HT1080 (cell line): ENCODE measurements at places on chromosomes 11 and 22. TPM values are rescaled to one million over a fixed set of nuclear protein-coding genes. Genes with fewer than 3 reads are reported as not detected.

- DNase-seq: no peak
Measured at GRCh38 chr11:116454951-116455350, 317.8 kb downstream of the BUD13 start.

- DNase-seq: no peak
Measured at GRCh38 chr11:61996933-61997332, 29.5 kb upstream of the FTH1 start.

GRCh38 chr11:130891326-130891725 is 25.0 kb downstream of the SNX19 start:
- DNase-seq: no peak

- peak; percentile 83 for DNase-seq
Measured at GRCh38 chr11:12724301-12725054, 50.3 kb downstream of the TEAD1 start.

DNA sequence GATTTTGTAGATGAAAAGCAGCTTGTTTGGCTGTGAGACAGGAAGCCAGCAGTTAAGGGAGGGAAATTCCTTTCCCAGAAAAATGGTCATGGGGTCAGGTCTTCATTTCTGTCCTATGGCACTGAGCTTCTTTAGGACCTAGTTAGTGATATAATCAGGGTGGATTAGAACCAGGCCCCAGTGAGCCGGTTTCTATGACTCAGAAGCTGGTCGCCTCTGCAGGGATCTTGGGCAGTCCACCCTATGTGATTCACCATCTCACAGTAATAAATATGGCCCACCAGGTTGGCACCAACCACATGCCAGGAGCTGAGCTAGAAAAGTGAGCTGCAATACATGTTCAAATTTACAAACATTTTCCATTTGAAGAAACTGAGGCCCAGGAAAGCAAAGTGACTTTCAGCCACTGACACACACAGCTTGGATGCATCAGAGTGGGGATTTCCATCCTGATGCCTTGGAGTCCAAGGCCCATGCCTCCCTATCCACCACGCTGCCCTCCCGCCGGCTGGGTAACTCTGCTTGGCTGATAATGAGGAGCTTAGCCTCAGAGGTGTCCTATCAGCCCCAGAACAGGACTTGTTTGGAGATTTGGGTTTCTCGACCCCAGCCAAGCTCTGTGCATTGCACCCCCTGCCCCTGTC is 42.0 kb downstream of the CD82 start:
- peak; percentile 73 for DNase-seq

- no peak for DNase-seq
Measured at GRCh38 chr11:134818516-134818915, 406.5 kb upstream of the B3GAT1 start.

- DNase-seq: no peak
Measured at GRCh38 chr11:110566577-110566976, 136.8 kb downstream of the FDX1 start.

- DNase-seq: peak; percentile 61
Measured at GRCh38 chr11:75931124-75931523, 116.1 kb downstream of the UVRAG start.

GRCh38 chr22:22880645-22881044 is 7.0 kb upstream of the IGLL5 start:
- no peak for DNase-seq

DNA sequence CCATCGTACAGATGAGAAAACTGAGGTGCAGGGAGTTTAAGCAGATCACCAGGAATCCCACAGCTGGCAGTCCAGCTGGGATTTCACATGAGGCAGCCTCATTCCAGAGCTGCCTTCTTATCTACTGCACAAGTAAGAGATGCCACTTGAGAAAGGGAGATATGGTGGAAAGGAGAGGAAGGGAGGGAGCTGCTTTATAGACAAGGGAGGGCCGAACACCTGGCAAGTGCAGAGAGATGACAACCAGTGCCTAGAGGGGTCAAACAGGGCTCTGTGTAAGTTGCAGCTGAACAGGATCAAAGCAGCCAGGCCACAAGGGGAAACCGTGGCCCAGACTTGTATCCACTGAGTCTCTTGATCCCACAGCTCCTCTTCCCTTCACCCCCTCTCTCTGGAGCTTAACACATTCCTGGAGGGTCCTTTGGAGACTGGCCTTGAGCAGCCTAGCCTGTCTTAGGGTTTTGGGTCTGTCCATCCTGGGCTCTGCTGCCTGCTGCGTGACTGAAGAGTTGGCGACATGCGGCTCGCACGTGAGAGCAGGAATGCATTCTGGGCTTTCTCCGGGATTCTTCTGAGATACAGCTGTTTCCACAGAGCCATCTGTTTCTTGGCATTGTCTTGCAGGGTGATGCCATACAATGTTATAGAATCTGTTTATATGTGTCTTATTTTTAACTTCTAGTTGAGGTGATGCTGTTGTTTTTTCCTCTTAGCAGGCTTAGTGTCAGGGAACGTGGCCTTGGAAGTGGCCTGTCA is 268.5 kb upstream of the SYN3 start:
- no peak for DNase-seq

- no peak for DNase-seq
Measured at GRCh38 chr22:44646668-44647067, 55.3 kb upstream of the PRR5 start.

GRCh38 chr22:19169002-19169946 is 9.3 kb downstream of the SLC25A1 start:
- no peak for DNase-seq

The CLDN5 gene
- total RNA-seq: not detected in 2 replicates
